ENCODE measurements at places on chromosomes 1 and 21.

DNA sequence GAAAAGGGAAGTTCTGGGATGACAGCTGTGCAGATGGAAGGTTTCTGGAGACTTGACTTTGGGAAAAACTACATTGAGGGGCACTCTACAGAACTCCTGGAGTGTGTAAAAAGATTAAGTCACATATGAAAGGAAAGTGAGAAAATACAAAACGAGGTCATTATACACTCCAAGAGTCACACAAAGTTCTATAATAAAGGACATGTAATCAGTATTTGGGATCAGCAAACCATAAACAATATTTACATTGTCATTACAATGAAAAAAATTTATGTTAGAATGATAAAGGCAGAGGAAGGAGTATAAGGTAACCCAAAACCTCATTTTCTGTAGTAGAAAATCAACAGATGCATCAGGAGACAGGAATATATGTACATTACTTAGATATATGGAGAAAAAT, 22.8 kb downstream of the NUP133 start:
- no peak for DNase-seq

- DNase-seq: no peak
Observed at GRCh38 chr21:26503414-26503813, 69.7 kb downstream of the CYYR1 start.

GRCh38 chr1:44513111-44513510, 108.1 kb downstream of the RNF220 start:
- DNase-seq: no peak

DNA sequence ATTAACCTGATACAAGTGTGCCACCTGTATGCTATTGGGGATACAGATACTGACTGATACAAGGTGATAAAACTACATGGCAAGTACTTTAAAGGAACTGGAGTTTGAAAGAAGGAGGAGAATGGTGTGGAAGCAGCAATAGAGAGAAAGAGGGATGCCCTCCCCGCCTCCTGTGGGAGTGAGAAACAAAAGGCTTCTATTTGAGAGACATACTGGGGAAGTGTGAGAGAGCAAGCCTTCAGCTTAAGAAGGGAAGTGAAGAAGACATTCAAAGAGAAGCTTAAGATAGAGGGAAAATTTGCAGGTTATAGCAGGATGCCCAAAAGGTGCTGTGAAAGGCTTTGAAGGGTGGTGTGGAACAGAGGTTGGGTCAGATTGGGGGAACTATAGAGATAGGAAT, 7.7 kb upstream of the ALG14 start:
- no peak for DNase-seq

GRCh38 chr1:55726994-55727393, 511.8 kb upstream of the USP24 start:
- peak; percentile 73 for DNase-seq

DNA sequence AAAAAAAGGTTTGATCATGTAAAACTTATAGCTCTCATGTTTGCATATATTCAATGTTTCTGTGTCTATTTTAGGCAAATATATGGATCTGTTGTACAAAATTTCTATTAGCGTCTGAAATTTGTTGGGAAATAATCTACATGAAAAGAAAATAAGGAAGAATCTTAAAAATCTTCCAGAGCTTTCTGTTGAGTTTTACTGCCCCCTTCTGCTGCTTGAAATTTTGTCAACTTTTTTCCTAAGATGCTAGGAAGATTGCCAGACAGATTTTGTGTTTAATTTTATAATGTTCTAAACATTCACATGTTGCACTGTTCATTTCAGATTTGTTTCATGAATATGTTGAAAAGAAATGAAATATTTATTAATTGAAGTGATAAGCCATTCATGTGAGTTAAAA, 2.5 kb upstream of the PTGS2 start:
- DNase-seq: no peak

GRCh38 chr1:81756872-81757271, 43.9 kb upstream of the ADGRL2 start:
- no peak for DNase-seq

- no peak for DNase-seq
Observed at GRCh38 chr1:54464477-54465146, 58.4 kb upstream of the SSBP3 start.

GRCh38 chr1:181180407-181181031, 92.0 kb downstream of the IER5 start:
- DNase-seq: no peak

DNA sequence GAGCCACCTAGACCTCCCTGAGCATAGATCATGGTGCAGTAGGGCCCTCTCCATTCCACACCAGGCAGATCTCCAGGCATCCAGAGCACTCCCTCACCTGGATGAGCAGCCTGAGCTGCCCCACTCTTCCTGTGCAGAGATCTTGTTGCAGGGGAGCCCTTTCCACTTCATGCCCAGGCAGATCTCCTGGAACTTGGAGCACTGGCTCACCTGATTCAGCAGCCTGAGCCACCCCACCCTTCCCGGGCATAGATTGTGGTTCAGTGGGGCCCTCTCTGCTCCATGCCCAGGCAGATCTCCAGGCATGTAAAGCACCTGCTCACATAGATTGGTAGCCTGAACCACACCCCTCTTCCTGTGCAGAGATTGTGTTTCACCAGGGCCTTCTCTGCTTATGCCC, 78.0 kb downstream of the SEC16B start:
- no peak for DNase-seq

DNA sequence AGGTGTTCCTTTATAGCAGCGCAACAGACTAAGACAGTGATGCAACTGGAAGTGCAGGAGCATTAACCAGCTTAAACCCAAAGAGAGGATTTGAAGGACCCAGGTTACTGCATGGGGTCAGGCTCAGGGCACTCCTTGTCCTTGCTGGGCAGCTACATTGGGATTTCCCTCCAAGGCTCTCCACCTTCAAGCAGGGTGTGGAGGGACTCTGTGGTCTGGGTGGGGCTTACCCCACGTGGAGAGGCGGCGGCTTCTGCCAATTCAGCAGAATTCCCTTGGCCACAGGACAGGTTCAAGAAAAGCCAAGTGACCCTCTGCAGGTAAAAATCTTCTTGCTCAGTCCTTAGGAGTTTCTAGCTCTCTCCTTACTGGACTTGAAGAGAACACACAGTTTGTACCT, 6.5 kb downstream of the RRP1B start:
- DNase-seq: no peak

- DNase-seq: no peak
Observed at GRCh38 chr1:77830946-77831345, 51.5 kb downstream of the MIGA1 start.

GRCh38 chr1:112357467-112357866, 38.5 kb upstream of the CTTNBP2NL start:
- DNase-seq: no peak

DNA sequence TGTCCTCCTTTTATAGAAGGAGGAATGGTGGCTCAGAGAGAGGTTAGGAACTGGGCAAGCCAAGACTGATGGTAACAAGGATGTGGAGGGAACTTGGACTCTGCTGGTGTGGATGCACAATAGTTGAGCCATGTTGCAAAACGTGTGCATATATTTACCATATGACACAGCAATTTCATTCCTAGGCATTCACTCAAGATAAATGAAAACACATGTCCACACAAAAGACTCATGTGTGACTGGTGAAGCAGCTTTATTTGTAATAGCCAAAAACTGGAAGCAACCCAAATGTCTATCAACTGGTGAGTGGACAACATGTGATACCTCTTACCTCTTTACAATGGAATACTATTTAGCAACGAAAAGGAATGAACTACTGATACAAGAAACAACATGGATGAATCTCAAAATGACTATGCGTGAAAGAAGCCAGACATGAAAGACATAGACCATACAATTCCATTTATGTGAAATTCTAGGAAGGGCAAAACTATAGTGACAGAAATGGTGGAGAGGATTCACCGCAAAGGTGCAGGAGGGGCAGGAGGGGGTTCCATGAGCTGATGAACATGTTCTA, 36.2 kb downstream of the CAMK2N1 start:
- no peak for DNase-seq

- no peak for DNase-seq
Observed at GRCh38 chr1:69328186-69328585, 239.5 kb upstream of the LRRC7 start.

DNA sequence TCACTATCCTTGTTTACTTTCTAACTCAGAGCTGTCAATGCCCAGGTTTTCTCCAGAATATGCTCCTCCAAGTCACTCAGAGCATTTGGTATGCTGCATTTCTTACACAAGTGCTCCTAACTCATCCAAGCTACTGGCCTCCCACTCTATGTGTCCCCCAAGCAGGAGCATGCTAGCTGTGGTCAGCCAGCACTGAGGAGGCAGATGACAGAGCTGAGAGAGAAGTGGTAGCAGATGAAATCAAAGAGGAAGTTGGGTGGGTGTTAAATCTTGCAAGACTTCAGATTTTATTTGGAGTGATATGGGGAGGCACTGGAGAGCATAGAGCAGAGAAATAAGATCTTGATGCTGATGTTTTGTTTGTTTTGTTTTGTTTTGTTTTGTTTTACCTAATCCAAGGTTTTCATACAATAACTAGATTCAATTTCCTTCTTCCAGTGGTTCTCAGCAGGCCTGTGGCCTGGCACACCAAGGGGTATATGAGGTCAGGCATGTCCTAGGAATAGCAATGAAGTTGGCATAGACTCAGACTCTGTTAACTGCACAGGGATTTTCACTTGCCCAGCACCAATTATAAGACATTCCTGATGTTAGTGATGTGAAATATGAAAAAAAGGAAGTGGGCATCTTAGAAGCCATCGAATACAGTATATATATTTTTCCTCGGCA, 3.1 kb upstream of the PGBD5 start:
- DNase-seq: no peak

GRCh38 chr1:201253411-201253810, 29.9 kb upstream of the PKP1 start:
- no peak for DNase-seq

DNA sequence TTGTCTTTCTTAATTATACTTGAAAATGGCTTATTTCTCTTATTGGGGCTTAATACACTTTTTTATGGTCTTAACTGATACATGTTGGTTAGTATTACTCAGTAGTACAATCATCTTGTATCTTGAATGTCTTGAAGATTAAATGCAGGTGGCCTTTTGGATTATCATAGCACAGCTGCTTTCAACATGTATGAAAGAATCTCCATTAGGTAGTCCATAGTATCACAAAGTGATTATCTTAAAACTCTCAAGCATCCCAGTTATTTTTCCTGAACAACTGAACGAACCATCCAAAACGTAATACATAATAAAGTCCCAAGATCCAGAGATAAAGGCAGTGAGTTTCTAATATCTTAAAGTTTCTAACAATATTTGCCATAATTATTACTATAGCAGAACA, 51.7 kb upstream of the MYOCOS start:
- DNase-seq: no peak

DNA sequence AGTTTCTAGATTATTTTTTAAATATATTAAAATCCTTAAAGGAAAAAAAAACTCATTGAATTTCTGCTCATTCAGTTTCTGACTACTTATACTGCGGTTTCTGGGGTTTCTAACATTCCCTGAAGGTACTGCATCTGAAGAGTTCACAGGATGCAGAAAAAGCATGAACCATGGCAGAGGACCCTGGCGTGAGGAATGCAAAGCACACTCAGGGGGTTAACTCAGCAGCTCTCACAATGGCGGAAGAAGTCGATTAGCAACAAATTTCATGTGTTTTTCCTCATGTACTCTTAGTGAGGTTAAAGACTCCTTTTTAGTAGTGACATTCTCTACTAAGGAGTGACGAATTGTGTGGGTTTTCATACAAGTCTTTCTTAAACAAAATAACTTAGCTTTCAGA, 975.6 kb downstream of the NCAM2 start:
- no peak for DNase-seq

DNA sequence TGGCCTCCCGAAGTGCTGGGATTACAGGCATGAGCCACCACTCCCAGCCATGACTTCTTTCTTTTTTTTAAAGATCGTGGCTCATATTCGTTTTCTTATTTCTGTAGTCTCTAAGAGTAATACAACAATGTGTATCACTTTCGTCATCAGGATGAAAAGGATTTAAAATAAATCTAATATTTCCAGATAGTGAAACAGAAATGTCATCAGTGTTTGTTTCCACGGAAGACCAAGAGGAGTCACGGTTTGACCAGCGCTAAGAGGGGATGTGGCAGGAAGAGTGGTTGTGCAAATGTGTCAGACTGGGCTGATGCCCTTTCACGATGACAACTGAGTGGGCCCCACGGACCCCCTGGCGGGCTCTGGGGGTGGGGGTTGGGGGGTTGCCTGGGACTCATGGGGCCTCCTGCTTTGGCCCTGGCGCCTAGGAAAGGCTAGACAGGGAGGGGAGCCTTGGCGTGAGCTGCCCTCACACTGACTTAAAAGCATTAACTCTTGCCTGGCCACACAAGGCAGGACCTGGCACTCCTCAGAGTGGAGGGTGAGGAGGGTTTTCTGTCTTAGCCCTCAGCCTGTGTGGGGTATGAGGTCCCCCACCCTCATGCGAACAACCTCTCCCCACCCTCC, 8.4 kb downstream of the SOX13 start:
- DNase-seq: no peak

DNA sequence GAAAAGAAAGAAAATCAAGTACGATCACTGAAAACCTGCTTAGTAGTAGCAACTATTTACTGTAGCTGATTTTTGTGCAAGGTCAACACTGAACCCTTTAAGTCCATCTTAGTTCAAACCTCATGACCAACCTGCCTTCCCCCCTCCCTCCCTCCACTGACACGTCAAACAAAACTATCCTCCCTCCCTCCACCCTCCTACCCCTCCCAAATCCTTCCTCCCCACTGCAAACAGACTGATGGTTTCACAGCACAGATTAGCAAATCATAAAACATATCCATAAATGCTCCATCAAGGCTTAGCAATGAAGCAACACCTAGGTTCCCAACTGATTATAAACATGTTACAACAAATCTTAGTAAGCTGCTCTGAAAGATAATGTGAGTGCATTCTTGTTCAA, 164.3 kb upstream of the GREM2 start:
- DNase-seq: no peak

- no peak for DNase-seq
Observed at GRCh38 chr1:54380290-54380882, 25.8 kb downstream of the SSBP3 start.

DNA sequence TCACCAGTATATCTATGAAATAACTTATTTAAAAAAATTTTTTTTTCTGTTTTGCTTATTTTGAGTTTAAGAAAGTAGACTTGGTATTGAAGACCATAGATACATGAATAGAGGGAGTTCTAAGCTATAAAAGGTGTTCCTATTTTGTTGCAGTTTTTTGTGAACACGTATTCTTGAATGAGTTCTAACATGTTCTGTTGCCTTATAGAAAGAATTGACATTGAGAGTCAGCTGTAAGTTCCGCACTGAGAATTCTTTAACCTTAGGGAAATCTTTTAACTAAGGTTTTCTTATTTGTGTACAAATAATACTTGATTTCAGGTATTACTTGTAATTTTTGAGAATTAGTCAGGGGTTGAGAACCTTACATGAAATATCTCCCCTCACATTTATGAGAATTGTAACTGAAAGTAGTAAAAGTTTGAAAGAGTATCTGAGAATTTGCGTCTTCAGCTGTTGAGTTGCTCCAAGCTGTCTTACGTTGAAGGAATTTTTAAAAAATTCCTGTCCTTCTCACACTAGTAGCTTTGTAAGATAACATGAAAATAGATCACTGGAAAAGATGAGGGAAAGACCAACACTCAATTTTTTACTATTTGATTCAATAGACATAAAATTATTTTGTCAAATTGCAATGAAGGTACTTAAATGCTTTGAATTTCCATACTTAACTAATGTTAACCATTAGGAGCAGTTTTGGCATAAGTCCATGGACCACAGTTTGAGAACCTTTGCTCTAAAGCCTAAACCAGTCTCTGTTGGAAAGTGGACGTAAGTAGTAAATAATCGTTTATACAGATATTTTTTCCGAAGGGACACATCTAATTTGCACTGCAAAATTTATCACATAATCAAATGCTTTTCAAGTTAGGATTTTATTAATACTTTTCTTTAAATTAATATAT, 3.8 kb downstream of the DR1 start:
- no peak for DNase-seq

All from urothelium cell line (cell line).